ENCODE measurements at places on chromosomes 1 and 21.

DNA sequence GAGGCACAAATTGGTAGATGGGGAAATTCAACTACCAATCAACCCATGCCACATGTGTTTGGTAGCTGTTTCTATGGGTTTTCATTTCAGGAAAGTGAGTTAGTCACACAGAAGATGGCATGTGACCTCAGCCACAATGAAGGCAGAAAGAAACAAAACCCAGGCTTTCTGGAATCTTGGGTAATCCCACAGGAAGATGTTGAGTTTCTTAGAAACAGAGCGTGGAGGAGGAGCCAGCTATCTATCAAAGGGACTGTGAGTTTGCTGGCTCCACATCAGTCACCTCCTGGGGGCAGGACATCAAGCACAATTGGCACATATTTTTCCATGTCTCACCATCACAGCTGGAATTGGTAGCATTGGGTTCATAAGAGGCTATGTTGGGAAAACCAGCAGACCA, 188.9 kb upstream of the PLXNA2 start:
- no peak for DNase-seq

DNA sequence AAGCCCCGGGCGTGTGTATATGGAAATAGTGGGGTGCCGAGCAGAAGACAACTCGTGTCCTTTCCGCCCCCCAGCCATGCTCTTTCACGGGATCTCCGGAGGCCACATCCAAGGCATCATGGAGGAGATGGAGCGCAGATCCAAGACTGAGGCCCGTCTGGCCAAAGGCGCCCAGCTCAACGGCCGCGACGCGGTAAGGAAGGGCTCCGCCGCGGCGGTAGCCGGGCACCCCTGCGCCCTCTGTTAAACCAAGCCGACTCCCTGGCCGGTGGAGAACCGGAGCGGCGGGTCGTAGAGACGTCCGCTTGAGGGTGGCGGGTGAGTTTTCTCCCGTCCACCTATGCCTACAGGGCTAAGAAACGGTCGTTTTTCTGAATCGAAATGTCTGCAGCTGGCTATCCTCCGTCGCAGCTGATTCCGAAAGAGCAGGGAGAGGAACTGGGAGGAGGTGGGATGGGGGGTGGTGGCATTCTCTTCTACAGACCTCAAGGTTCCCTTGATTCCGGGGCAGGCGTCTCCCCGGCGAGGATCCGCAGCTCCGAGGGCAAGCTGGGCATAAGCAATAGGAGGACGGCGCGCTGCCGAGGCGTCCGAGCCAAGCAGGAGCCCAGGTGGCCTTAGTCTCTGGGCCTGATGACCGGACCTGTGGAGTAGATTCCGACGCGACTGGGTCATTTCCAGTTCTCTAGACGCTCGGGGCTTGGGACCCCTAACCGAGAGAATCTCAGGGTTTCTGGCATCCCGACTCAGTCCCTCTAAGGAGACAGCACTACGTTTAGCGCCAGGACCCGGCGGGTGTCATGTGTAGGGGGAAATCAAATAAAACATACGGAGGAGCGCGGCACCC, 856 bp downstream of the LHX9 start:
- DNase-seq = no peak

DNA sequence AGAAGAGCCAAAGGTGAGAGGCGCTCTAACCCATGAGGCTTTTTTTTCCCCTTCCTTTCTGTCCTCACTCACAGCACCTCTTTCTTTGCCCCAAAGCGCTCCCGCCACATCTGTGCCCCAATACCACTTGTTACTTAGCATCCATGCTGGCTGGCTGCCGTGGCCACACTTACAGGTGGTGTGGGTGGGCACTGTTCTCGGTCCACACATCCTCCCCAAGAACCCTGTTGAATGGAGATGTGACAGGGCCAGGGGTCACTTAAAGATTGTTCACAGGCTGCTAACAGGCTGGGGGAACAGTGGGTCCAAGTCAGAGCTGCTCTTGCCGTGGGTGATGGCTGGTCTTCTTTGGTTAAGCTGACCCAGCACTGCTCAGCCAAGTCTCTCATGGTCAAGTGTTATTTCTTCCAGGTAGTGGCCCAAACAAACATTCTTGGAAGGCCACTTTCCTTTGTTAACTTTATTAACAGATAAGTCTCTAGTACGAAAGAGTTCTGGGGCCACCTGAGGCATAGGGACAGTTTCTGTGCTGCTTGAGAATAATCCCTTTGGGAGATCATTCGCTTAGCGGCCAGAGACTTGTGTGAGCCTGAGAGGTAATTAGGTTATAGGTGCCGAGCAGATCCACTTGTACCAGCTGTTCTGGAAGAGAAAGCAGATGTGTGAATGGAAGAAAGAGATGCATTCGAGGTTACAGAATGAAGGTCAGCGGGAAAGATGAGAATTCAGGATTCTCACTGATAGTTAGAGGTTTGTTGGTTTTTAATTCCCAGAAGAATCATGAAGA, 62.6 kb upstream of the IRF2BP2 start:
- DNase-seq = no peak

DNA sequence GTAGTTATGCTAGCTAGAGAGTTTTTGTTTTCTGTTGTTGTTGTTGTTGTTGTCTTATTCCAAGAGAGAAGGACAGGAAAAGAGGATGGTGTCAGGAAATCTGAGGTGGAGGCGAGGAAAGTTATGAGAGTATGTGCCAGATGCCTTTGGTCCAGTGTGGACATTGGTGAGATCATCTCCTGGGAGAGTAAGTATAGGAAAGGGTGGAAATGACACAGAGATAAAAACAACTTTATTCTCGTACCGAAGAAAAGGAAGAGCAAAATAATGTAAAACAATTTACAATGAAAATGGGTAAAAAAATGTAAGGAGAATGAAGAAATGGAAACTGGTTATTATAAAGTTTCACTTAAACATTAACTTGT, 97.4 kb upstream of the ADGRL2 start:
- DNase-seq = no peak

DNA sequence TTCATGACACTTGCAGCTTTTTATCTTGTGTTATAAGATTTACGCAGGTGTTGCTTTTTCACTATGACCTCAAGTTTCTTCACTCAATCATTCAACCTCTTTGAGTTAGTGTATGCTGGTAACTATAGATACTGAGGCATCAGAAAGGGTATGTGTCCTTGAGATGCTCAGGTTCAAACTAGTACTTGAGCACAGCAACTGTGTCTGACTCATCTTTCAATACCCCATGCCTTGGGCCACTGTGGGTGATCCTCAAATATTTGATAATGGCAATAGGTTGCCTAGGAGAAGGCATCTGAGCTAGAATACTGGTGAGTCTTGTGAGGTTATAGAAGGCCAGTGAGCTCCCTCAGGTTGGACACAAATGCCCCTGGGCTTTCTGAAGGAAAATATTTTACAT, 88.1 kb upstream of the SPATA6 start:
- DNase-seq = no peak

GRCh38 chr1:230825761-230826160, 42.6 kb downstream of the C1orf198 start:
- DNase-seq = no peak

DNA sequence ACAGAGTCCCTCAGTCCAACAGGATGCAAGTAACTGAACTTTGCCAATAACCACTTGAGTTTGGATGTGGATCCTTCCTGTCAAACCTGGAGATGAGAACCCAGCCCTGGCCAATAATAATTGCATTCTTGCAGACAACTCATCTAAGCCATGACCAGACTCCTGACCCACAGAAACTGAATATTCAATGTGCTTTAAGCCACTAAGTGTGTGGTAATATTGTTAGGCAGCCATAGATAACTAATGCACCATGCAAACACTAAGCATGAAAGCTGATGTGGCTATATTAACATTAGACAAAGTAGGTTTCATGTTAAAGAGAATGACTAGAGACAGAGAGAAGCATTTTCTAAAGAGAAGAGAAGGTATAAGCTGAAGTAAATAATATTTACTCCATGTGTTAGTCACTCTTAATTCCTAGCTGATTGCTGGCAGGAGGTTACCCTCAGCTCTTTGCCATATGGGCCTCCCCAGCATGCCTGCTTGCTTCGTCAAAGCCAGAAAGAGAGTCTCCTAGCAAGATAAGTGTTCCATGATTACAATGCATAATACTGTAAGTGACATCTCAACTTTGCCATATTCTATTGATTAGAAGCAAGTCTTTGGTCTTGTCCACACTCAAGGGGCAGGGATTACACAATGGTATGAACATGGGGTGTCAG, 276.4 kb upstream of the PLXNA2 start:
- no peak for DNase-seq

- no peak for DNase-seq
Observed at GRCh38 chr1:185601189-185601588, 133.0 kb upstream of the HMCN1 start.

DNA sequence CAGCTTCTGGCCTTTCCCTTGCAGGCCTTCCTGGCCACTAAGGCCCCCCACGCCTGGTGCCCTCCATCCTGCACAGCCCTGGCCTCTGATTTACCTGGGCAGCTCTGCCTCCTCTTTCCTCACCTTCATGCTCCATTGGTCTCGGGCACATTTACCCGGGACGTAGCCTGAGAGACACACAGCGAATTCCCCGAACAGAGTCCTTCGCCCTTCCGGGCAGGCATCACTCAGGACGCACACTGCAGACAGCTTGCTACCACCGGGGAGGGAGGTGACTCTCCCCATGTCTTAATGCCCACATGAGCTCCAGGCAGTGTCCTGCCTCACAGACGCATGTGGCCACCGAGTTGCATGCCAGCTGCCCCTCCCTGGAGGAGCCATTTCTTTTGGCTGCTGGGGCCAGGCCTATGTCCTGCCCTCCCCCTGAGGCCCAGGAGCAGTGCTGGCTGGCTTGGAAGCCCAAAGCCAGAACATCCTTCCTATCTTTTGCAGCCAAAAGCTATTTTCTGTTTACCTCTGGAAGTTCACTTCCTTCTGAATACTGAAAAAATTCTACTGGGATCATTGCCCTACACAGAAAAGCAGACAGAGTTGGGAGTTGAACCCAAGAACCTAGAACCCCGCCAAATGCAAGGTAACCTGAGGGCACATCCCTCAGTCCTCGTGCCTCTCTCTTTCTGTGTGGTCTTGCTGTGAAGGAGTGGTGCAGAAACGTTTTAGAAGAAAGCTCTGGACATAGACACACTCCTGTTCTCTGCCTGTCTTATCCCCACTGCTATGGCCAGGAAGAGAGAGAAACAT, 209.5 kb downstream of the TOMM20 start:
- no peak for DNase-seq

GRCh38 chr1:25837262-25837875, 17.6 kb downstream of the MTFR1L start:
- DNase-seq = no peak

GRCh38 chr1:215958841-215959240, 391.7 kb downstream of the KCTD3 start:
- DNase-seq = no peak

DNA sequence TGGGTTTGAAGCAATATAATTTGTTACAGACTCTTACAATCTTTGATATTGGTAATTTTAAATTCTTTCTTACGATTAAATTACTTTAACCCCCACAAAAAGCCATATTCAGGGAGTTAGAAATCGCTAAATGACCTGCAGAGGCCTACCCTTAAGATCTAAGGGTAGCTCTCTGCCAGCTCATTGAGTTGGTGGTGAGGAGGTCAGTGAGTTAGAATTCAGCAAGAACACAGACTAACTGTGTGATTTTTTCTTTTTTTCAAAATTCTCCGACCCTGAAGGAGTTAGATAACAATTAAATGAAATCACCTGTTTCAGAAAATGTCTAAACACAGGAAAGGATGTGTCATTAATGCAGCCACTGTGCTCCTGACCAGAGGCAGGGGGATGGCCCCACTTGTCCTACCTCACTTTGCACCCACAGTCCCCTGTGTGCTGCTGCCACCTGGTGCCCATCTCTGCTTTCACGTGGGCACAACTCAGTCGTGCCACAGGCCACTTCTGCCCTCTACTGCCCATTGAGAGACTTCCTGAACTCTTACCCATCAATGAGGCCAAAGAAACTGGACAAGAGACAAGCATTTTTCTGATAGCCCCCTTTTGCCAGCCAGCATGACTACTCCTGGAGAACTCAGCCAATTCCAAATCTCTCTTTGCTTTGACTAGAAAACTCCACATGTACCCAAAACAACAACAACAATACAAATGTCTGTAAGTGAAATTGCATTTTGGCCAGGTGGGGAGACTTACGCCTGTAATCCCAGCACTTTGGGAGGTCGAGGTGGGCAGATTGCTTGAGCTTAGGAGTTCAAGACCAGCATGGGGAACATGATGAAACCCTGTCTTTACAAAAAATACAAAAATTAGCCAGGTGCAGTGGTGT, 8.4 kb downstream of the CFAP45 start:
- peak; percentile 55 for DNase-seq

DNA sequence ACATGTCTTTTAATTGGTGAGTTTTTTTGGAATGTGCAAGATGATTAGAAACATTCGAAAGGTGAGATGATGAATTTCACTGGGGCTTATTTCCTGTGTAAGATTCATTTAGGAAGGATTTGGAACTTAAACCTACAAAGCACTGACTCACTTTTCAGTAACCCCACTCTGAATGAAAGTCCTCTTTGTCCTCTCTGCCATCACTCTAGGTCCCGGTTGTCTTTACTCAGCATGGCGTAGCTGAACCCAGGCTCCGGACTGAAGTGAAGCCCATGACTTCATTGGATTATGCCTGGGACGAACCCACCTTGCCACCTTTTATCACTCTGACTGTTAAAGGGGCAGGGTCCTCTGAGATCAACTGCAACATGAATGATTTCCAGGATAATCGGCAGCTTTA, 139.4 kb downstream of the VPS13D start:
- no peak for DNase-seq

DNA sequence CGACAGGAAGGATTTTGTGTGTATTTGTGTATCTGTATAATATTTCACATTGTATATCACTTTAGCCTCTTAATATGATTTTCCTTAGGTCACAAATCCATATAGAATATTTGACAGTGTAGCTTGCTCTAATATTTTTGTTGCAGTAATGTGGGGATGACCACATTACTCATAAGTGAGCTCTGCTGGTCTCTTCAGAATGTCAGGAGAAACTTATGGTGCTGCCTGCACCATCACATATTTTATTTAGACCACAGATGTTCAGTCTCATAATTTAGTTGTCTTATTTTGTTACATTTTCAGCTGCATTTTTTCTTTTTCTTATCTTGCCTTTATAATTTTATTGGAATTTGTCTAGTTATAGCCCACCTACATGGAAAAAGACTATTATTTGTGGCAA, 205.3 kb downstream of the PBX1 start:
- DNase-seq = no peak

DNA sequence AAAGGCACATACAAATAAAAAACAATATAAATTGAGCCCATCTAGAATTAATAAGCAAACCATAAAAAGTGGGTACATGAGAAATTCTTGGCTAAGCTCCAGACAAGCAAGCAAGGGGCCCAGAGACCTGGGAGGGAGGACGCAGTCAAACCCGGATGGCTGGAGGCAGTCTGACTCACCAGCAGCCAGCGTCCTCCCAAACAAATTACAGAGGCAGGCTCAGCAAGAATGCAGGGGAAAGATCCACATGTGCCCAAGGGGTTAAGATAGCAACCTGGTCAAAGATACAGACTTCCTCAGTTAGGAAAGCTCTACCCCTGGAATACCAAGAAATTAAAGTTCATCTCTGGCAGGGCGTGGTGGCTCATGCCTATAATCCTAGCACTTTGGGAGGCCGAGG, 7.4 kb upstream of the TIAM1 start:
- no peak for DNase-seq

GRCh38 chr21:41369105-41369919, 7.5 kb downstream of the MX2 start:
- DNase-seq = peak; percentile 7
